ENCODE measurements at places on chromosomes 5 and 9. TPM values are rescaled to one million over a fixed set of nuclear protein-coding genes. Genes with fewer than 3 reads are reported as not detected.

Gene LIFR
- total RNA-seq: 63.5 TPM

Gene C5orf58
- not detected for total RNA-seq

Gene IFNB1
- not detected for total RNA-seq

Gene FRMPD1
- 1.3 TPM for total RNA-seq

Gene SLCO6A1
- total RNA-seq: 0.31 TPM

Gene CACNA1B
- total RNA-seq: 62.0 TPM

Gene RIGI
- total RNA-seq: 8.5 TPM

Gene BARHL1
- total RNA-seq: not detected

All from parietal lobe (tissue), 2 donors.